Right atrium auricular region (tissue), 2 donors: ENCODE measurements at places on chromosomes 4 and X.

DNA sequence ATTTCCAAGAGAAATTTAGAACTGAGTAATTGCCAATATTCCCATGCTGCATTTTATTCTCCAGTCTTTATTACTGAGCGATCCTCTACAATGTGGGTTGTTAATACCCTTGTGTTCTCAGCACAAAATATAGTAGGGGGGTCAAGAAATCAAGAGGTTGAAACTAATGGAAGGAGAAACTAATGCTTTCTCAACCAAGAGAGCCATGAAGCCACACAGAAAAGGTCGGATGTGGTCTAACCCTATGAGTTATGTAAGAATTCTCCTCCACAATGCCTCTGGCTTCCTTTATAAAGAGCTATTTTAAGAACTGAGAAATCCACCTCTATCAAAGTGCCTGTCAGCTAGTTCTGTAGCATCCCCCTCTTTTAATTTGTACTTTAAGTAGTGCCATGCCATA, 268.5 kb downstream of the CHIC1 start:
- no peak for DNase-seq

DNA sequence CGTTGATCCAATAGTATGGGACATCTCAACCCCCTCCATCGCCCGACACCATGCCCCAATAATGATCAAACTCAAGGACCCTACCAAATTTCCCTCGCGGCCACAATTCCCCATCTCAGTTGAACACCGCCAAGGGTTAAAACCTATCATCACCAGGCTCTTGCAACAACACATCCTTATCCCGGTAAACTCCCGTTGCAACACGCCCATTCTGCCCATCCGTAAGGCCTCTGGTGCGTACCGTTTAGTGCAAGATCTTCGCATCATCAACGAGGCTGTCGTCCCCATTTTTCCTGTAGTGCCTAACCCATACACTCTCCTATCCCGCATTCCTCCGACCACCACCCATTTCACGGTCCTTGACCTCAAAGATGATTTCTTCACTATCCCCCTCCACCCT, 960.5 kb downstream of the RPA4 start:
- DNase-seq: no peak

GRCh38 chr4:156101571-156101970, 147.9 kb upstream of the CTSO start:
- no peak for DNase-seq

GRCh38 chr4:4990857-4991540, 28.3 kb downstream of the CYTL1 start:
- DNase-seq: peak; percentile 91

DNA sequence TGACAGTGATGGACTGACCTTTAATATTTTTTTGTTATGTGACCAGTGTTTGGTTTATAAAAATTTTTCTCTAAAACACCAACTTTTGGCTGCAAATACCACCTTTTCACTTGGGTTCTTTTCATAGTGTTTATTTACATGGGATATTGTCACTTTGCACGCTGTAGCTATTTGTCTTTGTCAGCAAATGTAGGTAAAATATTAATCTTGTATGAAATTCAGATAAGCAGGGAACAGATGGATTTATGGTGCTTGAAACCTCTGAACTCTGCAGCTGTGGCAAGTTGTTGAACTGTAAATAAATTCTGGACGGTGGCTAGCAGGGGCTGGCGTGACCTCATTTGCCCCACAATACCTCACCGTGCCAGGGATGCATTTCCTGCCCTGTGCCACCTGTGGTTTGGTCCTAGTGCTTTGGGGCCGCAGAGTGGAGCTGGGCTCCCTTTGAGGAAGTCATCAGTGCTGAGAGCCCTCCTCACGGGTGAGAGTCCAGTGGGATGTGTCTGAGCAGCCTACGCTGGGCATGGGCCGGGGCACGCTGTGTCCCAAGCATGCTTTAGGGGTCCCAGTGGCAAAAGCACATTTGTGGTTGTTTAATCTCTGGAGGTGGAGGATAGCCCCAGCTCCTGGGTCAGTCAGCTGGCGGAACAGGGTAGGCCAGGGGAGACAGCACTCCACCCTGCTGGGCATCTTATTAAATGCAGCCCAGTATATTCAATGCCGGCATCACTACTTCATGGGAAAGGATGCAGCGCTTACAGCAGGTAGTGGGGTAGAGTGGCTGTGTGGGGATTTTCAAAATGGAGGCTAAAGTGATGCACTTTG, 108.6 kb downstream of the TBL1X start:
- no peak for DNase-seq

GRCh38 chr4:16289897-16290554, 63.8 kb upstream of the TAPT1 start:
- no peak for DNase-seq

DNA sequence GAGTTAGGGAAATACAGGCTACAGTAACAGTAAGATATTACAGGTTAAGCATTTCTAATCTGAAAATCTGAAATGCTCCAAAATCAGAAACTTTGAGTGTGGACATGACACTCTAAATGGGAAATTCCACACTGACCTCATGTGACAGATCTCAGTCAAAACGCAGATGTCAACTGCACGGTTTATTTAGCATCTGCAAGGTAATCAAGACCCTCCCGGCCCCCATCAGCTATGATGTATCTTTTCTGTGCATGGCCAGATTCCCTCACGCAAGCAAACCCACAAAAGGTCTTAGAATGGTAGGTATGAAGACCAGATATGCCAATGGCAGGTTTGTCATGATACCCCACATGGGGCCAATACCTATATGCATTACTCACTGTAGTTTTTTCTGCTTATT, 82.8 kb downstream of the COQ2 start:
- no peak for DNase-seq

GRCh38 chr4:165651901-165652300, 221.1 kb upstream of the TLL1 start:
- DNase-seq: no peak
